ENCODE measurements at places on chromosomes 6 and 20.

DNA sequence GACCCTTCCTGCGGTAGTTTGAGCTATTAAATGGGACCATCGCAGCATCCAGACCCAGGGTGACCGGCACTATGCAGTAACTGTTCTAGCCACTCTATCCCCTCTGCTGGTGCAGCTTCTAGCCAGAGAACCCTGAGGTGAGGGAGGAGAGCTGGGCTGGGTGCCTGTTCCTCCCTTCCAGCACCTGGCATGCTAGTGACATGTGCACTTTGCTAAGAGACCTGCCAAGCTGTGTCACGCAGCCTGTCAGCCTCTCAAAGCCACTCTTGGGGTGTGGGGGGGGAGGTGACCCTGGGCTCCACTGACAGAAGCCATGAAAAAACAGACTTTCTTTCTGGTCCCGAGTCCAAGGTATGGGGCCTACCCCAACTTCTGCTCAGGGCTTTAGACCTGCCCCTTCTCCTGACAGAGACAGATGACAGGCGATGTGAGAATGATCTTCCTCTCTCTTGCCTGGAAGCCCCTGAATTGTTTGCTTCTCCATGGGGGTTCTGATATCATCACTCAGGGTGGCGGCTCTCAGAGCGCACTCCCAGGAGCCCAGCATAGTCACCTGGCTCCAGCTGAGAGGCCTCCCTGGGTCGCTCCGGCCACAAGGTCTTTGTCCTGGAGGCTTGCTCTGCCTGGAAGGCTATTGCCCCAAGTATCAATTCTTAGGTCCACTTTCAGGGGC, 47.2 kb upstream of the MLN start:
- DNase-seq = no peak

- DNase-seq = no peak
These were observed 211.9 kb upstream of the RNF24 start for GRCh38 chr20:4227085-4227821.

- DNase-seq = no peak
These were observed 19.0 kb downstream of the DLL1 start for GRCh38 chr6:170271771-170272314.

DNA sequence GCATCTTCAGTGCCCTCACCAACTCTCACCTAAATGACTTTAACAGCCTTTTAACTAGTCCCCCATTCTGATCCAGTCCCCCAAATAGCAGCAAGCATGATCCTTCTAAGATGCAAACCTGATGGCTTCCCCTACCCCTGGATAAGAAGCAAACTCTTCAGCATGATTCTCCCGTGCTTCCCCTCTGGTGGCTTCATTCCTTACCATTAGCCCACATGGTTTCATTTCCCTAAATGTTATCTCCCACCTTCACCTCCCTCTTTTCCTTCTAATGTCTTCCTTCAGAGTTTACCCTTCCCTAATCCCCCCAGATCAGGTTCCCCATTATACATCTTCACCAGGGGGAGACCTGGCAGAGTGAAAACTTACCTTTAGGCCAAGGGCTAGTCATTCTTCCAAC, 4.0 kb upstream of the RAB5IF start:
- DNase-seq = no peak

GRCh38 chr6:150635906-150636514, 36.3 kb downstream of the PLEKHG1 start:
- no peak for DNase-seq

DNA sequence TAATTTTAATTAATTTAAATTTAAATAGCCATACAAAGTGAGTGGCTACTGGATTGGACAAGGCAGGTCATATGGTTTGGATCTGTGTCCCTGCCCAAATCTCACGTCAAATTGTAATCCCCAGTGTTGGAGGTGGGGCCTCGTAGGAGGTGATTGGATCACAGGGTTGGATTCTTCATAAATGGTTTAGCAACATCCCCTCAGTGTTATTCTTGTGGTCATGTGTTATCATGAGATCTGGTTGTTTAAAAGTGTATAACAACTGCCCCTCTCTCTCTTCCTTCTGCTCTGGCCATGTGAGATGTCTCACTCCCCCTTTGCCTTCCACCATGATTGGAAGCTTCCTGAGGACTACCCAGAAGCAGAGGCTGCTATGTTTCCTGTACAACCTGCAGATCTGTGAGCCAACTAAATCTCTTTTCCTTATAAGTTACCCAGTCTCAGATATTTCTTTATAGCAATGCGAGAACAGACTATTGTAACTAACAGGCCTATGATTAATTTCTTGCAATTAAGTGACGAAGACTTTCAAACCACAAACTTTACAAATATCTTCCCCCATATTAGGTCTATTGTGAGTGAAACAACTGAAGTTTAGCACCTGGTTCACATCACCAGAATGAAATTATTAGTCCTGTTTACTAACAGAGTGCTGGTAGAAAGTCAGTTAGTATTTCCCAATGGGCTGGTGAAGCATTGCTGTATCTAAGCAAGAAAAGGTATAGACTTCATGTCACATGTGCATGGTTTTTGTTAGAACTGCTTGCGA, 60.0 kb upstream of the TNFAIP3 start:
- no peak for DNase-seq

DNA sequence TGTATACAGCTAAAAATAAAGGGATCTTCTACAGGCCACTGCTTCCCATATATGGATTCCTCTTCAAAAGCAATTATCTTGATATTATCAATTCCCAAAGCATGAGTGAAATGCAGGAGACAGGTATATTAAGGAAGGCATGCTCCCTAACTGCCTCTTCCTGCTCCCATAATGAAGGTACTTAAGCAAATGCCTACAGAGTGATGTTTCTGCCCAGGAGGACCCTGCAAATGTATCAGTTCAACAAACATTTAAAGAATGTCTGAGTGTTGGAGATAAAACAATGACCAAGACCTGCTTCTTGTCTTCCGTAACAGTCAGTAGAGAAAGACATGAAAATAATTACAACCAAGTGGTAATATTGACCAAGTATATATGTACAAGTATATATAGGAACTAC, 4.2 kb downstream of the UBE2J1 start:
- DNase-seq = no peak

GRCh38 chr6:154320181-154320580, 36.4 kb downstream of the IPCEF1 start:
- no peak for DNase-seq

GRCh38 chr6:20227350-20227749, 15.1 kb upstream of the MBOAT1 start:
- no peak for DNase-seq

DNA sequence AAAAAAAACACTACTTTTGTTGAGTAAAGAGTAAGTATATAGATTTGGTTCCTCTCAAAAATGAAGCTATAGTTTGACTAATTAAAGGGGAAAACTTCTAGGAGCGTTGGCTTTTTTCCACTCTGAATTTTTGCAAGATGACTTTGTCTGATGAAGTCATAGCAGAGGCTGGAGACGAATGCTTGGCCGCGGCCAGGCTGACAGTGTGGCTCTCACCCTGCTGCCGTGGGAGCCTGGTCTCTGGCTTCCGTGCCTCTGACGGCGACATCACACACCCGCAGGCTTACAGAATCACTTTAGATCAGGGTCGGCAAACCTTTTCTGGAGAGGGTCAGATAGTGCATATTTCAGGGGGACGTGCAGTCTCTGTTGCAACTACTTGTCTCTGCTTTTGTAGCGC, 145.0 kb downstream of the PHACTR3 start:
- DNase-seq = no peak

GRCh38 chr6:150866991-150867501, 1.5 kb downstream of the MTHFD1L start:
- no peak for DNase-seq

GRCh38 chr20:62874964-62875344, 13.3 kb upstream of the TCFL5 start:
- no peak for DNase-seq

- DNase-seq = no peak
These were observed 51.9 kb downstream of the DLL1 start for GRCh38 chr6:170238741-170239565.

GRCh38 chr6:131381709-131382093, 191.3 kb upstream of the ARG1 start:
- no peak for DNase-seq

DNA sequence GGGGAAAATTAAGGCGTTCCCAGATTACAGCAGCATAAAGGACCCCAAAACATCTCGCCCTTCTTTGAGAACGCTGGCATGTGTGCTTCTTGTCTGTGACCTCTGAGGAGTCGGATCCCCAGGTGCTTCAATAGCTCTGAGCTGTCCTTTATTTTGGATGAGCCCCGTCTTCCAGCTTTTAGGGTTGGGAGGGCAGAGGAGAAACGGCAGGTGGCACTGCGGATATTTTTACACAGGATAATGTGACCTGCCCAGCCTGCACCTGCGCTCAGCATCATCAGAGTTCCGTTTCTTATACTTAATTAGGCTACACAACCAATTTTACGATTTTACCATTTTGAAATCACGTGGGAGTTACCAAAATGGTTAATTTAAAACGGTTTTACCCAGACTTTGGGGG, 147.7 kb upstream of the RPS6KA2 start:
- no peak for DNase-seq

GRCh38 chr6:84066536-84066935, 33.0 kb downstream of the MRAP2 start:
- no peak for DNase-seq

GRCh38 chr6:168376120-168376519, 56.5 kb upstream of the DACT2 start:
- DNase-seq = no peak

DNA sequence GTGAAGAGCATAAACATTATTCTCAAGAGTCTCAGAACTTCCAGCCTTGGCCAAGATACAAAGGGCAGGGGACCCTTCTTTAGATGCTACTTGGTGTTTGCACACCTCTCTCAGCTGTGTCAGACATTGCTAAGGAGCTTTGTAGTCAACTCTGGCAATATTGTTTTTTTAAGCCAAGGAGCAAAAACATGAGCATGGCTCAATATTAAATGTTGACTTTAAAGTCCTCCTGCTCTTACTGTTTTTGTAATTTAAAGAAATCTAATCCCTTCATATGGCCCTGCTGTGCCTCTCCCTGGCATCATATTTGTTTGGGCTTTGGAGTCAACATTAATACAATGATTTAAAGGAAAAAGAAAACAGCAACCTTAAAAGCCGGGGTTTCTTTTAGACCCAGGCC, 67.9 kb upstream of the TMEM170B start:
- DNase-seq = no peak

GRCh38 chr20:23145281-23145700, 59.2 kb upstream of the CD93 start:
- no peak for DNase-seq

GRCh38 chr6:4788953-4789584, 12.9 kb downstream of the CDYL start:
- no peak for DNase-seq

DNA sequence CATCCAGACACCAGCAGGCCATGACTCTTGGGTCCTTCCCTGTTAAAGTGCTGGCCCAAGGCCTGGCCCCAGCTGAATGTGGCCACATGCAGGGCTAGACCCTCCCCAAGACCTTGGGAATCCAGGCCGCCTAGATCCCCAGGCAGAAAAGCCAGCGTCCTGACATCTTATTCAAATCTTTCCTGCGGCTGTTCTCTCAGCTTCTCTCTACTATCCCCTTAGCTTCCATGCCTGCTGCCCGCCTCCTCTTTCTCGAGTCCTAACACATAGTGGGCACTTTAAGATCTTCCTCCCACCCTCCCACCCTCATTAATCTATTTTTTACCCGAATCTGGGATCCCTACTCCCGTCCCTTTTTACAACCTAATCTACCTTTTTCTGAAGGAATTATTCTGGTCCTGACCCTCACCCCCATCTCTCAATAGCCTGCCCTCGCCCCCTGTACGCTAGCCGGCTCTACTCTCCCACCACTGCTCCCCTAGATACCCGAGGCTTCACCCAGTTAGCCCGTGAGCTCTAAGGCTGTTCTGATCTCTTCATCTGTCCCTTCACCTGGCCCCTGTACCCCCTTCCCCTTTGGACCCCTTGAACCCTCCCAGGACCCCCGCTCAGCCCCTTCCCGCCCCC, at the start of gene CCHCR1:
Gene CCHCR1 (minus strand): TSS at position 290 of the 627 bp plus-strand sequence. CDS start 202 bp downstream, at position 88.
- no peak for DNase-seq

DNA sequence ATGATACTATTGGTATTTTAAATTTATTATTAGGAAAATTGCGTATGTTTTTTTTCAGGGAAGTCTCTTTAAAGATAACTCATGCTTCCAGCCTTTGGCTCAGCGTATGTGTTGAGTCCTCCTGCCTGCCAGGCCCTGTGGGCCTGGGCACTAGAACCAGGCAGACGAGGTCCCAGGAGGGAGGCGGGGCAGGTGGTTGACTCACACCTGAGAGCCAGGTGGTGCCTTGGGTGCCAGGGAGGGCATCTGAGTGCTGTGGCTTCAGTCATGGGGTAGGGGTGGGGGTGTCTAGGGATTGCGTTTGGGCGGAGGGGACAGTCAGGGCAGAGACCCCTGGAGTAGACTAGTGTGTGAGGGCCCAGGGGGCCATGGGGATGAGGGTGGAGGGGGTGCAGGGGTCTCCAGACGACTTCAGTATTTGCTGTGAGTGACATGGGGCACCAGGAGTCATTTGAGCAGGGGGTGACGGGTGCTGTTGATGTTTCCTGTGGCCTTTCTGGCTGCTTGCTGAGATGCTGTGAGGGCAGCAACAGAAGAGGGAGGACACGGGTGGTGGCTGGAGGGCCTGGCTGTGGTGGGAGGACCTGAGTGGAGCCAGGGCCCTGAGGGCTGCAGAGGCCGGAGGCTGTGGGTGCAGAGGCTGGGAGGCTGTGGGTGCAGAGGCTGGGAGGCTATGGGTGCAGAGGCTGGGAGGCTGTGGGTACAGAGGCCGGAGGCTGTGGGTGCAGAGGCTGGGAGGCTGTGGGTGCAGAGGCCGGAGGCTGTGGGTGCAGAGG, 14.8 kb upstream of the ADRM1 start:
- no peak for DNase-seq

DNA sequence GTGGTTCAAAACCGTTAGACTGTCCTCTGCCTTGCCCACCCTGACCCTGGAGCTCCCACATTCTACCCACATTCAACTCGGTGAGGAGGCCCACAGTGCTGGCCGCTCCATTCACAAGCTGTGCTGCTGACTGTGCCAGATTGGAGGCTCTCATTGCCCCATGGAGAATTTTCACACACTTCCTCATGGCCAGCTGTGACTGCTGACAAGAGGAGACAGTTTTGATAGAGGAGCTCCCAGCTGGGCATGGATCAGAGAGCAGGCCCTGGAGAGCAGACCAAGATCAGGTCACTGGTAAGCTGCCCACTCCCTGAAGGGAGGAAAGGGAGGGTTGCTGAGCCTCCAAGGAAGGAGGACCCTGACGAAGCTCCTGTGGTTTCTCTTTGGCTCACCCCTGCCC, 246.1 kb upstream of the RIN2 start:
- DNase-seq = no peak

DNA sequence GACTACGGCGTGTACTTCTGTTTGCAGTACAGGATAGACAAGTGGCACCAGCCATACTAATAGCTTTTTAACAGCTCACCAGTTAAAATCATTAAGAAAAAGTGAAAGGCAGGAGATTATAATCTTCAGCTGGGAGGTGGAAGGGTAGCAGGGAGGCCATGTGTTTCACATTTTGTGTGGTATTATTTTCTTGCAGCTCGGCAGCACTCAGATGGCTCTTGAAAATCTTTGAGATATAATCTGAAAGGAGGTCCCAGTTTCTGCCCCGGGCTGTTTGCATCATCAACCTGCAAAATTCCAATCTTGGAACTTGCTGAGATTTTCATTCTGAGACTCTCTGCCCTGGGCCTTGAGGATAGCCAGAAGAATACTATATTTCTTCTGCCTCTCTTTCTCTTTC, 87.5 kb upstream of the HDAC2 start:
- DNase-seq = no peak

GRCh38 chr20:47164140-47164539, 192.4 kb downstream of the ZMYND8 start:
- no peak for DNase-seq

All from cerebellar nuclear complex (tissue), 1 donor.